ENCODE measurements at places on chromosomes 2 and 18.

DNA sequence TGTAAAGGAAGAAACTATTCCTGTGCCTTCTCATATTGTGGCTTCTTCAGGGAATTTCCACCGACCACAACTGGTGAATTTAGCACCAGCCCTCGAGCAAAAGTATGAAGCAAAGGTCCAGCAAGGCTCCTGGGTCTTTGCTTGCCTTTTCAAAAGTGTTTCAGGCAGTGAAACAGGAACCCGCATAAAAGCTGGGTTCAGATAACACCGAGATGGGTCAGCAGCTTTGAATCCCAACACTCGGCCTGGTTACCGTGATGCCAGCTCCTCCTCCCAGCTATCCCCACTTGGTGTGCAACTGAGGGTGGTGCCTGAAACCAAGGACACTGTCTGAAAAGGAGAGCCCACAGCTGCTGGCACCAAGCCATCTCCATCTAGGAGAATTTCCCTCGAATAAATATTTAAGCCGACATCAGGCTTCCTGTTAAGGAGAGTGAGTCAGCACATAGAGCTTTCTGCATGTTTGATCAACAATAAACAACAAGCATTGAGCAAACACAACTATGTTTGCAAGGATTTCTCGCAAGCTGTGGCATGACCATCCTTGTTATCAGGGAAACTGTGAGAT lies 69.5 kb downstream of the ANTXR1 start:
- DNase-seq = no peak

- DNase-seq = no peak
Observed at GRCh38 chr2:204950695-204951346, 405.5 kb downstream of the PARD3B start.

GRCh38 chr2:19525313-19525712 lies 166.9 kb upstream of the OSR1 start:
- no peak for DNase-seq

GRCh38 chr18:48991676-48992075 lies 40.9 kb upstream of the SMAD7 start:
- no peak for DNase-seq

DNA sequence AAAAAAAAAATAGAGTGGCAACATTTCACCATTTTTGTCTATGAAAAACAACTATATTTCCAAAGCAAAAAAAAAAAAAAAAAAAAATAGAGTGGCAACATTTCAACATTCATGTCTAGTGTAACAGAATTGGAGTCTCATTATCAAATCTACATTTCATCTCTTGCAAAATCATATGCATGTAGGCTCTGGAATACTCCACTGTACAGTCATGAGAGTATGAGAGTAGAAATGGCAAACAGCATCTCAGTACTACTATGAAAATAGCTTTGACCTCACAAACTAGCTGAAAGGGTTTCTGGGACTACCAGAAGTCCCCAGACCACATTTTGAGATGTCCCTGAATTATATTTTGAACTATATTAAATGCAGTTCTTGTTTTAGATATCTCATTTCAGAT lies 82.8 kb downstream of the SMAD2 start:
- no peak for DNase-seq

GRCh38 chr2:227643990-227644551 lies 22.5 kb upstream of the SCYGR5 start:
- DNase-seq = no peak

DNA sequence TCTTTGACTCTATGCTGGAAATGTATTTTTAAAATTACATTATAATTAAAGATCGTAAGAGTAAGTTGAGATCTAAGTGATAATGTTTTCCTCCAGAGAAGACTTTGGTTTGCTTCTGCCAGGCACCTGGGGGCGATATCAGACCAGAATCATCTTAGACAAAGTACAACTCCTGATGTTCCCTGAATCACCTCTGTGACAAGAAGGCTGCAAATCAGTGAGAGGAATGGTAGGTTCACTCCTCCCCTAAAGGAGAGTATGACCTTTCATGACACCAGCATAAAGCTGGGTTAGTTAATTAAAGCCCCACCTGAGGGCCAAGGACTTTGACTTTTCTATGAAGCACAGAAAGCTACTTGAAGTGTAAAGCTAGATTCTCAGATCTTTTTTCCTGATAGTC lies 114.4 kb upstream of the DTNA start:
- DNase-seq = no peak

- DNase-seq = no peak
Observed at GRCh38 chr18:59740141-59740540, 42.9 kb upstream of the CCBE1 start.

GRCh38 chr2:108586631-108587030 lies 52.4 kb downstream of the LIMS1 start:
- no peak for DNase-seq

DNA sequence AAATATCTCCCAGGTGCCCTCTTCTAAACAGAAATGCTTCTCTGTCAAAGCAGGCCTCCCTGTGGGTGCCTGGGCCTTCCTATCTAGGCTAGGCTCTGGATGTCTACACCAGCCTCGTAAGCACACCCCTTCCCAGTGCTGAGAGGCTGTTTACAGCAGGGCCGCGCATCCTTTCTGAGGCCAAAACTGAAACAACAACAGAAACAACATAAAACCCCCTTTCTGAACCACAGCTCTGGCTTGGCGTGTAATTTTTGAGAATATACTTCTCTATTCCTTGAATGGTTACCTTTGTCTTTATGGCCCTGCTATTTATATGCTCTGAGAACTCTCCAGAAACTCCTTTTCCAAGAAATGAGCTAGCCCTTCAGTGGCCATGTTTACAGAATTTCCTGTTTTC lies 118.4 kb downstream of the BCL2L11 start:
- DNase-seq = no peak

- no peak for DNase-seq
Observed at GRCh38 chr2:238053191-238053776, 7.5 kb upstream of the SCLY start.

DNA sequence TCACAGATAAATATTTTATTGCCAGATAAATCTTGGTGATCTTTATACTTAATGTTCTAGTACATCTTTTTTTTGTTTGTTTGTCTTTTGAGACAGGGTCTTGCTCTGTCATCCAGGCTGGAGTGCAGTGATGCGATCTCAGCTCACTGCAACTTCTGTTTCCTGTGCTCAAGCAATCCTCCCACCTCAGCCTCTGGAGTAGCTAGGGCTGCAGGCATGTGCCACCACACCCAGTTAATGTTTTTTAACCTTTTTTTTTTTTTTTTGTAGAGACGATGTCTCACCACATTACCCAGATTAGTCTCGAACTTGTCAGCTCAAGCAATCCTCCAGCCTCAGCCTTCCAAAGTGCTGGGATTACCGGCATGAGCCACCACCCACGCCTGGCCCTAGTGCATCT lies 9.1 kb upstream of the C1GALT1C1L start:
- no peak for DNase-seq

DNA sequence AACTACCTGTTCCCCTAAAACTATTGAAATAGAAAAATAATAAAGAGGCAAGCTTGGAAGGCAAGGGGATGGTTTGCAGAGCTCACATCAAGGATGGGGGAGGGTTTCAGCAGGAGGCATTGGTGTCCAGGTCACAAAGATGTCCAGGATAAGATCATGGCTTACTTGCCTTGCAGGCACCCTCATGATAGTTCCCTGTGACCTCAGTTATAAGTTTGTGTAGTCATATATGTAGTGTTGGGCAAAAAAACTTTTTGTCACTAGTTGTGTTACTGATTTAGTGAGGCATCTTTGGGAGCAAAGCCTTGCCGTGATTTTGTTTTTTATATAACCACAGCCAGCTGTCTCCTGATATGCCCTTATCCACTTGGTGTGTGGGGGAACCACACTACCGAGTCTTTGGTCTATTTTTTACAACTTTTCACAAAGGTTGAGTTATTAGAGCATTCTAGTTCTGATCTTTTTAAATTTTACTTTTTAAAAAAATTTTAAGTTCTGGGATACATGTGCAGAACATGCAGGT lies 53.3 kb downstream of the IL1R2 start:
- no peak for DNase-seq

DNA sequence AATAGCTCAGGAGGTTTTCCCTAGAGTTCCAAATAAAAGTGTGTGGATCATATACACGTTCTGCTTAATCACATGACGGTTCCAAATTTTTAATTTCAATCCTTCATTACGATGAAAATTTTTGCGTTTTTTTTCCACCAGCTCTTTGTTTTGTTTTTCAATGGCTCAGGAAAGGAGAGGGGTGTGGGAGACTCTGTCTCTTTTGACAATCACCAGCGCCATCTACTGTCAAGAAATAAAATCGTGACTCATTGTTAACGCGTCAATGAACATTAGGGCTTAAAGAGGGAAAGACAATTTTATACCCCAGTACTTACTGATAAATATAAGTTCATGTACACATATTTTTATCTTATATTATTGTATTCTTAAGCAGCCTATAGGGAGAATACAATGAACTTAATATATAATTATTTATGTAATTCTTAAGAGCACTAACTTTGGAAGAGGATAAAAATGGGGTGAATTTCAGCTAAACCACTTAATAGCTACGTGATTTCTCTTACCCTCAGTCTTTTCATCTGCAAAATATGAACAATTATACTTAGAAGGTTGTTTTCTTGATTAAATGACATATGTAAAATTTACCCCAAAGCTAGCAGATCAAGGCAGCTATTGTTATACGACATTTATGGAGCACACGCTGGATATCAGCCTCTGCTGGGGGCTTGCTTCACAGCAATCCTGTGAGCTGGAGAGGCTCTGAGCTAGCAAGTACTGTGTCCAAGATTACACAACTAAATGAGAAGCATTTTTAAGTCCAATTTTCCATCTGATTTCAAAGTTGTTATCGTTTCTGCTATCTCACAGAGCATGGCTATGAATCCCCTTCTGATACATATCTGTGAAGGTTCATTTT lies 47.4 kb upstream of the RMDN2 start:
- peak; percentile 63 for DNase-seq

DNA sequence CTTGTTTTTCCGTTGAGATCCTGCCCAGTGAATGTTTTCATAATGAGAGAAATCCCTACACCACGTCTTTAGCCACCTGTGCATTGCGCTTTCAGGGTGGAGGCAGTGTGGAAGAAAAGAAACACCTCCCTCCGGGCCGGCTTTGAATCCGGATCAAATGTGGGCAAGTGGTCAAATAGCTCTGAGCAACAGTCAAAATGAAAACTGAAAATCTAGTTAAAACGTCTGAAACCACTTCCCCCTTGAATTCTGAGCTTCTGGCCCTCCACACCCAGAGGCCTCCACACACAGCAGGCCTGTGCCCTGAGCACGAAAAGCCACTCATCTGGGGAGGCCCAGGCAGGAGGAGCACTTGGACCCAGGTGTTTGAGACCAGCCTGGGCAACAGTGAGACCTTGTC lies 263.6 kb upstream of the SALL3 start:
- no peak for DNase-seq

DNA sequence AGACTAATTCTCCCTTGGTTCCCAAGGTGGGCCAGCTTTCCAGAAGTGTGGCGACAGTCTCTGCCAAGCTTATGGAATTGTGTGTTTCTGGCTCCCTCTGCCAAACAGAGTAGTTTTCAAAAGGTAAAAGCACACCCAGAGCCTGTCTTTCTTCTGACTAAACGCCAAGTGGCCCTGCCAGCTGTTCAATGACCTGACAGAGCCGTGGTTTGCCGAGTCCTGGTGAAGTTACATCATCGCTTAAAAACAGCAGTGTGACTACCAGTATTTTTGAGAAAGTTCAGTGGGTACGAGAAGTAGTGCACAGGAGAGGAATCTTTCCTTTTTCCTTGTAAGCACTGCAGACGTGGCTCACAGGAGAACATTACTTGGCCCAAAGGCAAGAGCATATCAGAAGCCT lies 1.9 kb downstream of the PER2 start:
- no peak for DNase-seq

- peak; percentile 49 for DNase-seq
Observed at GRCh38 chr18:62523631-62524439, 1.0 kb downstream of the ZCCHC2 start.

DNA sequence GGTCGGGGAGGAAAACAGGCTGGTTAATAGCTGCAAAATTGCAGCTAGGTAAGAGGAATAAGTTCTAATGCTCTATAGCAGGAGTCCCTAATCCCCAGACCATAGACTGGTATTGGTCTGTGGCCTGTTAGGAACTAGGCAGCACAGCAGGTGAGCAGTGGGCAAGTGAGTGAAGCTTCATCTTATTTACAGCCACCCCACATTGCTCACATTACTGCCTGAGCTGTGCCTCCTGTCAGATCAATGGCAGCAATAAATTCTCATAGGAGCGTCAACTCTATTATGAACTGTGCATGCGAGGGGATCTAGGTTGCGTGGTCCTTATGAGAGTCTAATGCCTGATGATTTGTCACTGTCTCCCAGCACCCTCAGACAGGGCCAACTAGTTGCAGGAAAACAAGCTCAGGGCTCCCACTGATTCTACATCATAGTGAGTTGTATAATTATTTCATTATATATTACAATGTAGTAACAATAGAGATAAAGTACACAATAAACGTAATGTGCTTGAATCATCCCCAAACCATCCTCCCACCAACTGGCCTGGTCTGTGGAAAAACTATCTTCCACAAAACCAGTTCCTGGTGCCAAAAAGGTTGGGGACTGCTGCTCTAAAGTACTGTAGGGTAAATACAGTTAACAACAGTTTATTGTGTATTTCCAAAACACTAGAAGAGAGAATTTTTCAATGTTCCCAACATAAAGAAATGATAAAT lies 91.7 kb upstream of the TFCP2L1 start:
- no peak for DNase-seq

- no peak for DNase-seq
Observed at GRCh38 chr18:46772357-46772756, 15.5 kb upstream of the ST8SIA5 start.

Data from activated CD4-positive, alpha-beta T cell treated with anti-CD3 and anti-CD28 coated beads for 4 hours (primary cell).